H9 (cell line): ENCODE measurements at places on chromosomes 6 and 20.

DNA sequence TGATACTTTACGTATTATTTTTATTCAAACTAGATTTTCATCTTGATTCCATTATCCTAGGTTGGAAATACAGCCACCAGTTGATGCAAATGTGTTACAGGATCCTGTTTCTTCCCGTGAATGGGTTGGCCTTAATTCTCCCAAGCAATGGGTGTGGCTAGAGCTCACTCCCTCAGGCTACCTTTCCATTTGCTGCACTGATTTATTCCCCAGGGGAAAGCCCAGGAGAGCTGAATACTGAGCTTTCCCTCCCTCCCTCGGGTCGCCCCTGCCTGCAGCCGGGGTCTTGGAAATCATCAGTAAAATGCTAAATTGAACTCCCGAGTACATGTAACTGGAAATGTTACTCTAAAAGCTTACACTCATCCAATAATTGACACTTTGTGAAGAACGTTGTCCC lies 9.9 kb downstream of the SMOC2 start:
- DNase-seq: no peak

DNA sequence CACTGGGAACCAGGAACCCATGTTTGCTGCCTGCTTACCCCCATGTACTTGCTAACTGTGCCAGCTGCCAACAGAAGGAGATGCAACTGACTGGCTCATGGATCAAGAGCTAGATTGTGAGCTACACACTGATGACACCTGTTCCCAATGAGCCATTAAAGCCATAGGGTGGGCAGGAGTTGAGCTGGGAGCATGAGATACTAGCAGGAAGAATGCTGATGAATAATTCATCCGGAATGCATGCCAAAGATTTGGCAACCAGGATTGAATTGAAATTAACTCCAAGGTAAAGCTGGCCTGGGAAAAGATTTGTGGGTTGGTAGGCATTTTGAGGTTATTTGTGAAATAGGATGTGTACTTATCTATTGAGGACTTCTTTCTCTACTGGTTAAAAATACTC lies 631.1 kb downstream of the KIF16B start:
- no peak for DNase-seq

- DNase-seq: no peak
Observed at GRCh38 chr6:137552146-137552545, 58.0 kb upstream of the OLIG3 start.

- no peak for DNase-seq
Observed at GRCh38 chr20:37376324-37376723, 30.4 kb downstream of the SRC start.

DNA sequence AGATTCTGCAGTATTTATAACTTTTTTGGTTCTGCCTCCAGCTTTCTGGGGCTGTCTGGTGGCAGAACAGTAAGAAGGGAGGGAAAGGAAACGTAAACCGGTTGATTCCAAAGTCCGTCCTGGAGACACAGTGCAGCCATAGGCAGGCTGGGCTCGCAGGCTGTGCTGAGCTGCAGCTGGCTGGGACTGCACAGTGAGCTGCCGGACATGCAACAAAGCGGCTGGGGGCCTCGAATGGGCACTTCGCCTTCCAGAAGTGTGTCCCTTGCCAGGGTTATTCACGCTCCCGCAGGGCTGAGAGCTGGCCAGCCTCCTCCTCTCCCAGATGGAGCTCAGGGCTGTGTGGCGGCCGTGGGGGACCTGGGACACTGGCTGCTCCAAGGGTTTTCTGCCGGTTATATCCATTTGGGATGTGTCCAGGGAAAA lies 78.1 kb upstream of the CD93 start:
- DNase-seq: no peak

DNA sequence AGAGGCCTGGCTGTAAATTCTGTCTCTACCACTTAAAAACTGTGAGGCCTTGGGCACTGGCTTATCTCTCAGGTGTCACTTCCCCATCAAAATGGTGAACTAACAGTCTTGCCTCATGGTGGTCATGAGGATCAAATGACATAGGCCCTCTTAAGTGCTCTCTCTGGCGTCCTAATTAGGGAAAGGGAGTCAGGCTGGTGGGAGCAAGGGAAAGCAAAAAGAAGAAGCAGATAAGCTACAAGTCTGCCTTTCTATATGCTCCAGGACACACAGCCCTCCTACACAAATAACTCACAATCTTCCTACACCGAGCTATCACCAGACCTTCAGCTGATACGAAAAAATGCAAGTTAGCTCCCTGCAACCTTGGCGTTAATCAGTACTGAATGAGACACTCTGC lies 19.5 kb upstream of the SLC22A16 start:
- no peak for DNase-seq

DNA sequence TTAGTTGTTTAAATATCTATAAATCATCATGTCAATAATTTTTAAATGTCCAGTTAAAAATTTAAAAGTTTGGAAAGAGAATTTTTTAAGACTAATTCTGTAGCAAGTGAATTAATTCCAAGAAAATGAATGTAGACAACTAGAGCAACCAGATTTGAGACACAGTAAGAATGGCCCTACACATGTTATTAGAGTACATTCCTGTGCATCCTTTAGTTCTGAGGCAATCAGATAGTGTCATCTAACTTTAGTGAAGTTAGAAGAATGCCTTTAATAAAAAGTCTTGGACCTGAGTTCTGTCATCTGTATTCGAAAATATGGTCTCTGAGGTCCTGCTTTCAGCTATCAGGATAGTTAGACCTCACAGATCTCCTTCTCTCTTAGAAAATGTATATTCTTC lies 63.7 kb downstream of the HIVEP2 start:
- DNase-seq: no peak

DNA sequence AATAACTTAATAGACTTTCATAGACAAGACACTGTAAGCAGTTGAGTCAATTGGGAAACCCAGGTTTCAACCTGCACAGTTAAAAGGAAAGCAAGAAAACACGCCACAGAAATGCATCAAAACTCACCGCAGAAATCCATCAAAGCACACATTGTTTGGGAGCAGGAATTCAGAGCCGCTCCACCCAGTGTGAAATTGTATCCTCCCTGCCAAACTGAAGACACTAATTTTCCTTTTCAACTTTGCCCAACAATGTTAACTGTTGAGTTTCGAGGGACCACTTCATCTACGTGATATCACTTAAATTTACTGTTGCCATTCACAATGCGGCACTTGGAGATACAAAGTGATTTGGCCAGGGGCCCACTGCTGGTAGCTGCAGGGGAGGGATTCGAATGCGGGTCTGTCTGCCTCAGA lies 92.7 kb downstream of the DACT2 start:
- DNase-seq: no peak

- no peak for DNase-seq
Observed at GRCh38 chr6:33578588-33579011, 1.5 kb downstream of the BAK1 start.

- no peak for DNase-seq
Observed at GRCh38 chr6:111866857-111867256, 6.4 kb downstream of the FYN start.

GRCh38 chr20:41232973-41233926 lies 84.3 kb downstream of the ZHX3 start:
- DNase-seq: no peak

DNA sequence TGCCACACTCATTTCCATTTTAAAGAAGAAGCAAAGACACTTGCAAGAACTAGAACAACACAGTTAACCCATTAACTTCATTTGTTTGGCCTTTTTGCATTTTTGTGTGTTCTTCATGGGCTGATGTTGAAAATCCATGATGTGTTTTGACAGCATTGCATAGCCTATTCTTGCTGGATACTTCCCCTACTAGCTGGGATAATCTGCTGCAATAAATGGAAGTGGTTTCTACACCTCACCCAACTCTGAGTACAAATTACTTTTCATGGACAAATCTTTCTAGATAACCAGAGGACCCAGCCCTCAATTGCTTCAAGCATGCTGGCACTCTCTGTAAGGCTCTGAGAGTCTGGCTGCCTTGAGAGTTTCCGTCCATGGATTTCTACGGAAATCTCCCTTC lies 26.5 kb downstream of the CST9L start:
- DNase-seq: no peak

- no peak for DNase-seq
Observed at GRCh38 chr6:148175550-148176188, 167.0 kb upstream of the SASH1 start.

DNA sequence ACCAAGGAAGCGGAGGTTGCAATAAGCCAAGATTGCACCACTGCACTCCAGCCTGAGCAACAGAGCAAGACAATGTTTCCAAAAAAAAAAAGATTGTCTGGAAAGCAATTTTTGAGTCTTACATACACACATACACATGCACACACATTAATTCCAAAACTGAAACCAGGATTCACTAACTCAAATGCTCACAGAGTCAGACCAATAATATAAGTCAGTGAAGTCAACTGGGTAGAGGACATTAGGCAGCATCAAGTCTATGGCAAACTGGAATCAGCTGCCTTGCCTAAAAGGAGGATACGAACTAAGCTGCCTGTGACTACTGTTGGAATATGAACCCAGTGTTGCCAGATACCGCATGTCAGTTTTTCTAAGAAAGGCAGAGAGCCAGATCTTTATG lies 15.7 kb downstream of the REM1 start:
- DNase-seq: no peak

DNA sequence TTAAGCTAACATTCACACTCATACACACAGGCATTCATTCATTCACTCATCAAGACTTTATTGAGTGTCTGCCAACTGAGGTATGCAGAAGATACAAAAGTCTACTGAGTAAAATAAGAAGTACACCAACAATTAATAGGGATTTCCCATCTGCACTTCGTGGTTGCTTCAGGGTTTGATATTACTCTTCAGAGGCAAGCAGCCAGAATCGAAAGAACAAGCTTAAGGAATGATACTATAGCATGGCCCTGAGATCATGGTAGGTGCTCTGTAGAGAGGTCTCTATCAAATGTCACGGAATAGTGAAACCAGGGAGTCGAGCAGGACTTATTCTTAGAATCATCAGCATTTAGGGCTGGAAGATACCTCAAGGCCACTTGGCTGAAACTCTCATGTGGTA lies 135.4 kb downstream of the NRN1 start:
- no peak for DNase-seq

GRCh38 chr6:160238761-160239751 lies 19.6 kb downstream of the SLC22A2 start:
- DNase-seq: no peak

DNA sequence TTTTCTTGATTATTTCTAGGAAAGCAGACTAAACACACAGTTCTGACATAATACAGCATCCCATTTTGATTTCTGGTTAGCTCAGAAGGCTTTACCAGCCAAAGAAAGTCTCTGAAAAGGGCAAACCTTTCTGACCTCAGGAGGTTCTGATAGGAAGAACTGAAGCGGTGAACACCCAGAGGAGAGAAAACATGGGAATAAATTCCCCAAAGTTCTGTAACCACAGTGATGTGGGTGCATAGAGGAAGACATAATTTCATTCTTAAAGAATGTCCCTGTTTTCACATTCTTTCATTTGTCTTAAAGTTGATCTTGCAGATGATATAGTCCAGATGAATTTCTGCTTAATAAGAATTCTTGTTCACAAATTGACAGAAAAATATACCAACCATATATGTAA lies 60.3 kb downstream of the RSPO3 start:
- DNase-seq: no peak

- DNase-seq: no peak
Observed at GRCh38 chr20:24357931-24358330, 111.5 kb upstream of the SYNDIG1 start.

DNA sequence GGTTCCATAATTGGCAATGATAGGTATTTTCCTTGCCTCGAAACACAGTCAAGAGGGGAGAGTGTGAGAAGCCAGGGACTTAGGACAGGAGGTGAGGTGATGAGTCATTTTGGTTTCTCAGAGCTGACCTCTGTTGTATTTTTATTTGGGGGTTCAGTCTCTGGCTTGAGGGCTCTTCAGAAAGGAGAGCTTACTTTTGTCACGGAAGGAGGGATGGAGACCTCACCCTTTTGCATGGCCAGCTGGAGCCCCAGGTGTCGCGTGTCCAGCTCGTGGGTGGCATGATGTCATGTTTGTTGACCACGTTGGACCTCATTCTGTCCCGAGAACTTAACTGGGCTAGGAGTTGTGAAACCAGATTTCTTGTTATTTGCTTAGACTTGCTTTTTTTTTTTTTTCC lies 293.9 kb downstream of the QKI start:
- no peak for DNase-seq

DNA sequence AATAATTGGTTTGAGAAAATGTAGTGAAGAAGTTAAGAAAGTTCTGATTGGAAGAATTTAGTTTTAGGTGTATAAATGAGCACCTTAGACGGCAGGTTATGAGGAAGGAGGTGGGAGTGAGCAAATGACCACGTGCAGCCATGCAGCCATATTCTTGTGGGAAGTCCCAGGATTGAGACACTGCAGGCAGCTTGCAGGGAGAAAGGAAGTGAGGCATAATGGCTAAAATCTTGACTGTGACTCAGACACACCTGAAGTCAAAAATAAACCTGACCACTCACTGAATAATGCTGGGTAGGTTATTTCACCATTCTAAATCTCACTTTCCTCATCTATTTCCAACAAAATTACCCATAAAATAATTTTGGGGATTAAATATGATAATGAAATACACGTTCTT lies 16.6 kb downstream of the DSE start:
- DNase-seq: no peak

- DNase-seq: no peak
Observed at GRCh38 chr20:3854462-3854871, 7.8 kb downstream of the MAVS start.

- DNase-seq: no peak
Observed at GRCh38 chr20:57980506-57980905, 247.9 kb downstream of the ANKRD60 start.

DNA sequence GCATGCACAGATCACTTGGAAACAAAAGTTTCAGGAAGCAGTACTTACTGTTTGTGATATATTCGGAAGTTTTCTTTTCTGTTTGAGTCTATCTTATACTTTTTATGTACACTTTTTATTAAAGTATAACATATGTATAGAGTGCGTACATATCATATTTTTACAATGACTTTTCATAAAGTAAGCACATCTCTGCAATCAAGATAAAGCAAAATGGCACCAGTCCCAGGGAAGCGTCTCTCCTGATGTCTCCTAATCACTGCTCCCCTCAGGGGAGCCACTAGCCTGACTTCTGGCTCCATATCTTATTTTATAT lies 26.3 kb downstream of the CDS2 start:
- no peak for DNase-seq

GRCh38 chr6:163085426-163085825 lies 329.1 kb upstream of the QKI start:
- no peak for DNase-seq

DNA sequence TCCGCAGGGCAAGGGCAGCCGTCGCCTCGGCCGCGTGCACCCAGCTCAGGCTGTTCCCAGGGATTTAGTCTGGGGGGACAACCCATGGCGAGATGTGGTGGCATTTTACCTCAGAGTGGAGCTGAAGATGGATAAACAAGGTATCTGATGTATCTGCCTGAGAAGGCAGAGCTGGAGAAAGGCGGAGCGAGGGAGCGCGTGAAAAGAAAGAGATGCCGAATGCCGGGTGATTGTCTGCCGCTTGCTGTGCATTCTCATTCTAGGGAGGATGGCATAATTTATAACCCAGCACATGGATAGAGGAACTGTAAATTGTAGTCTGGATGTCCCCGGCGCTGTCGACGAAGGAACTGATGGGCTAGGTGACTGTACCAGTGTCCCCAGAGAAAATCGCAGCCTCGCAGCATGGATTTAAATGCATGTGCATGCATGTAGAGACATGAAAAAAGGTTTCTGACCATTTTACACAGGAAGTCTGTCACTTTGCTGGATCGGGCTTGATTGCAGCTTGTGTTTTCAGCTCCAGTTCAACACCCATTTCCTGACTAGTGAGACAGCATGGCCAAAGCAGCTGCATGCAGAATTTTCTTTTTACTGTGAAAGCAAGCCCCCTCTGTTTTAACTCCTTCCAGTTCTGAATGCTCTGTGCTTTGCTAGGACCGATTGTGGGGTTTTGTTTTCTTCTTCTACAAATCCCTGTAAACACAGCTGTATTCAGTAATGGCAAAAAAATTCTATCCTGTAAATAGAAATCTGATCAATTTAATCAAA lies 149.7 kb downstream of the PRL start:
- DNase-seq: no peak
